Cardiac septum (tissue), 1 donor: ENCODE measurements at places on chromosomes 5 and 9. TPM values are rescaled to one million over a fixed set of nuclear protein-coding genes. Genes with fewer than 3 reads are reported as not detected.

The FAM200C gene
- total RNA-seq: 3.3 TPM

DNA sequence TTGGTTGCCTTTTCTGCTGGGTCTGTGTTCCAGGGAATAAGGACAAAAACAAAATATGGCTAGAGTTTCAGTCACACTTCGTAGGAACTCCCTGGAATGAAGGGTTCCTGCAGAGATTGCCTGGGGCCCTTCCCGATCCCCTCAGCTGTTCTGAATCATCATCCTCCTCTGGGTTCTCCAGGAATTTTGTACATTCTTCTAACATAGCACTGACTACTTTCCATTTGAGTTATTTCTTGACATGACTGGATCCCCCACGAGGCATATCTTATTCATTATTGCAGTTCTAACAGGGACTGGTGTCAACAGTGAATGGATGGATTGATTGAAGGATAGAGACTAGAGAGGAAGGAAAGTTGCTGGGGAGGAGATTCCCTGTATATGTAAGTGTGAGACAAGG, 49.2 kb upstream of the TNC start:
- no peak for DNase-seq

GRCh38 chr5:133475986-133476385, 136.4 kb downstream of the FSTL4 start:
- DNase-seq: no peak

GRCh38 chr5:168749391-168750100, 170.4 kb upstream of the PANK3 start:
- no peak for DNase-seq

The TUBB4B gene
- total RNA-seq: 304 TPM

GRCh38 chr5:138466900-138467710, 1.8 kb downstream of the EGR1 start:
- DNase-seq: no peak

DNA sequence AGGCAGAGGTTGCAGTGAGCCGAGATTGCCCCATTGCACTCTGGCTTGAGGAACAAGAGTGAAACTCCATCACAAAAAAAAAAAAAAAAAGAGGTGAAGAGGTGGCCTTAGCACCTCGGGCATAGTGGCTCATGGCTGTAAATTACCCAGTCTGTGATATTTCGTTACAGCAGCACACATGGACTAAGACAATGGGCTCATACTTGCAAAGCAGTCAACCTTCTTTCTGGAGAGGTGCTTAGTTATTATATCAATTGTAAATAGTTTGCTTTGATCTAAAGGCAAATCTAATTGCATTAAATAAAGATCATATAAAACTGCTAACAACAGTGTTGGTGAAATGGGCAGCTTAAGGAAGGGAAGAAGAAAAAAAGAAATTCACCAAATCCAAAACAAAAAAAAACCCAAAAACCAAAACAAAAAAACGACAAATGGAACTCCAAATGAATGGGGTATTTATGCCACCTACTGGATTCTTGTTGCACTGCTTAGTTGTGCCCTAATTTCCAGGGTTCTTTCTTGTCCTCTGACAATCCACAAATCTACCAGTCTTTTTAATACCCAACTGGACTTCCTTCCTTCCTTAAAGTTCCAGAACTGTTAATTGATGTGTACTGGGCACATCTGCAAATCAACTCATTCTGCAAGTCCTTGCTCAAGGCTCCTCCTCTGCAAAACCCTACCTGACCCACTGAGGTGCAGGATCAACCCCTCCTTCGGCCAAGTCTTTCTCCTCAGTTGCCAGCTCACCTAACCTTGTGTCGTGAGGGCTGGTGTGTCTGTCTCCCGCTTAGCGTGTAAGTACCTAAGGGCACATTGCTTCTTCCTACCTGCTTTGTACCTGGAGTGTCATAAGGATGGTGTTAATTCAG, 35.0 kb upstream of the DMRT1 start:
- DNase-seq: no peak

GRCh38 chr5:135400866-135401265, 1.8 kb upstream of the MACROH2A1 start:
- DNase-seq: no peak

The IL3 gene
- not detected for total RNA-seq

DNA sequence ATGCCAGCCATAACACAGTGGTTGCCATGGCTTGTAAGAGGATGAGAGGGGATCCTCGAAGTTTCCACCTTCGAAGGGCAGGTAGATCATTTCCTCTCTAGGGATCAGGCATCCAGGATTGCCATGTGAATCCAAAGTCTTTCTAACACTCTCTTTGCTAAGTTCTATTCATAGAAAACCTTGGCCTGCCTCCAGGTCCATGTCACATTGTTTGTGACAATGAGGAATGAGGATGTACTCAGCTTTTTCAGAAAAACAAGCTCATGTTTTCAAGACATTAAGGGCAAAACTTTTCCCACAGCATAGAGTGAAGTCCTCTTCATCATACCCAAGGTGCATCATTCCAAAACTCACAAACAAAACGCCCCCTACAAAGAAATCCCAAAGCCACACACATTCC, 19.6 kb downstream of the ESM1 start:
- no peak for DNase-seq

The TEK gene
- 21.0 TPM for total RNA-seq
